ENCODE measurements at places on chromosomes 12 and 14.

DNA sequence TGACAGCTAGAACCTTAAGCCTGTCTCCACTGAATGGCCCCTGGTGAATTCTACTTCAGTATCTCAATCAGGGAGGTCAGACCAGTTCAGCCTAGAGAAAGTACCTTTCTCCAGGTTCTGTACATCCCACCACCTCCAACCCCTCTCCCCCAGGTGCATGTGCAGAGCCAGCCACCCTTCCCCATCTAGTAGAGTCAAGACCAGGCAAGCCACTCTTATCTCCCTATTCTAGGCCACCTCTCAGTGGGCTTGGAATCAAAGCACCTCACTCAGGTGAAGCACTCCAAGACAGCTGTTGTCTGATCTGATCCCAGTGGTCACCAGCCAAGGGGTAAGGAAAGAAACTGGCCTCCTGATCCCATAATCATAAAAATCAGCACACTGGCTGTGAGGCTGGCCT, 340.9 kb downstream of the BCL11B start:
- no peak for DNase-seq

- no peak for DNase-seq
Observed at GRCh38 chr12:105342464-105342863, 12.0 kb downstream of the C12orf75 start.

- DNase-seq, result no peak
Observed at GRCh38 chr14:59239022-59239421, 50.6 kb downstream of the DAAM1 start.

- no peak for DNase-seq
Observed at GRCh38 chr12:18581232-18581962, 156.4 kb downstream of the PLCZ1 start.

DNA sequence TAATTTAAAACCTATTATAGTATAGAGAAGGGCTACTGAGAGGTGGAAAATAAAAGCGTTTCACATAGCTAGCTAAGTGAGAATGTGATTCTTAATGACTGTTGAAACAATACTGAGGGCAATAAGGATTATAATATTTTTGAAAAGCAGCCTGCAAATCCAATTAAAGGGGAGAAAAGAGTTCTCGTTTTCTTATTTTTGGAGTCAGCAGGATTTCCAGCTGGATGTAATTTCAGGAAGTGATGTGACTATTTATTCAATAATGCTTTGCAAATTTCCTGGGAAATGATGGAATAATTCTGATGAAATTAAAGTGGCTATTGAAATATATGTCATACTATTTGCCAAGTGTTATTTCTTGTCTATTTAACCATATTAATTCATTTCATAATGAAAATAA, 279.1 kb downstream of the AEBP2 start:
- DNase-seq, result no peak

GRCh38 chr12:62862259-62862881, 72.6 kb downstream of the PPM1H start:
- DNase-seq, result no peak

DNA sequence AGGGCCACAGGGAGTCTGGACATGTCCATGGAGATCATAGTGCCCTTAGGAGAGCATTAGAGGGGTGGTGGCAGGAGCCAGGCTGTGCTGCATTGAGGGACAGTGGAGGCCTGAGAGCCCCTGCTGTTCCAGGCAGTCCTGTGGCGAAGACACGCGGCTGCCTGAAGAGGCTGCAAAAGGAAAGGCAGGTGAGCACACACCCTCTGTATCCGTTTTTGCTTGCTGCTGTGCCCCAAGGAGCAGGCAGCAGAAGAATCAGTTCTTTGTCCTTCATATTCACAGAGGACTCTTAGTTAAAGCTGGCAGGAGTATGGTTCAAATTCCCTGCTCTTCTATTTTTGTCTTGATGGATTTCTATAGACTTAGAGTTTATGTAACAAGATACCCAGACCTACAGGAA, 4.5 kb downstream of the SLC35E3 start:
- no peak for DNase-seq

DNA sequence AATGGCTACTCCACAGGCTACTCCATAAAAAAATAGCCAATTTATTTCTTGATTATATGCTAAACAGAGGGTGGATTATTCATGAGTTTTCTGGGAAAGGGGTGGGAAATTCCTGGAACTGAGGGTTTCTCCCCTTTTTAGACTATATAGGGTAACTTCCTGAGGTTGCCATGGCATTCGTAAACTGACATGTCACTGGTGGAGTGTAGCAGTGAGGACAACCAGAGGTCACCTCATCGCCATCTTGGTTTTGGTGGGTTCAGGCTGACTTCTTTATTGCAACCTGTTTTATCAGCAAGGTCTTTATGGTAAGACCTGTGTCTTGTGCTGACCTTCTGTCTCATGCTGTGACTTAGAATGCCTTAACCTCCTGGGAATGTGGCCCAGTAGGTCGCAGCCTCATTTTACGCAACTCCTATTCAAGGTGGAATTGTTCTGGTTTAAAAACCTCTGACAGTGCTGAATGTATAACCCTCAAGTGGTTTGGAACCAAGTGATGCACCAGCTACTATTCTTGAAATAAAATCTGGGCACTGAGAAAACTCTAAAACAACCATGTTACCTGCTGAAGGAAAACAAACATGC, 27.7 kb downstream of the C12orf56 start:
- DNase-seq, result no peak

- no peak for DNase-seq
Observed at GRCh38 chr12:8556531-8557097, 15.9 kb upstream of the CLEC4E start.

GRCh38 chr12:101761350-101761749, 22.1 kb upstream of the SYCP3 start:
- DNase-seq, result no peak

DNA sequence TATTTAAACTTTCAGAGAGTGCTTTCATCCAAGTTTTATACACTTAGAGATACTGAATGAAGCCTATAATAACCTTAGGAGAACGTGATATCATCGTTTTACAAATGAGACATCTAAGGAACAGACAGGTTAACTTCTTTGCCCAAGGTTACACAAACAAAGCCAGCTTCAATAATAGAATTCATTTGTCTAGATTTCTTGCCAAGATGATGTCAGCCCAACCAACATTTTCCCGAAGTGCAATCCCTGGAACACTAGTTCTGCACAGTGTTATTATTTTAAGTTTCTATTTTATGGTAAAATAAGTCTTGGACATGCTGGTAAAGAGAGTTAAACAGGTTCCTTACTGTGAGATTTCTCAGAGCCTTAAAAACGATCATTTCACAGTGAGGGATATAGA, 174.6 kb downstream of the SLC25A21 start:
- DNase-seq, result no peak

GRCh38 chr12:65364046-65364445, 85.6 kb downstream of the MSRB3 start:
- DNase-seq, result no peak

DNA sequence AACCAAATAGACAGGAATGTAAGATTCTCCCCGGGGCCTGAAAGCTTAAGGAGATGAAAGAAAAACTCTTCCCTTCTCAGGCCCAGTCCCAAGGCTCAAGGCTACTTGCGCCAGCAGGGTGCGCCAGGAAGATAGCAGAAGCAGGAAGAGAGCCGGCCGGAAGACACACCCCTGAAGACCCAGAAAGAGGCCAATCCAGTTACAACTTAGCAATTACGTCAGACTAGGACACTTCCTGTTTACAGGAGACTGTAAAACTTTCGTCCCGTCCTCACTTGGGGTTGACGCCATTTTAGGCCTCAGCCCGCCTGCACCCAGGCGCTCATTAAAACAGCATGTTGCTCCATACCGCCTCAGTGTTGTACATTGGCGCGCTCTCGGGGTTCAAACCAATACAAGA, 9.4 kb downstream of the COX16 start:
- DNase-seq, result no peak

DNA sequence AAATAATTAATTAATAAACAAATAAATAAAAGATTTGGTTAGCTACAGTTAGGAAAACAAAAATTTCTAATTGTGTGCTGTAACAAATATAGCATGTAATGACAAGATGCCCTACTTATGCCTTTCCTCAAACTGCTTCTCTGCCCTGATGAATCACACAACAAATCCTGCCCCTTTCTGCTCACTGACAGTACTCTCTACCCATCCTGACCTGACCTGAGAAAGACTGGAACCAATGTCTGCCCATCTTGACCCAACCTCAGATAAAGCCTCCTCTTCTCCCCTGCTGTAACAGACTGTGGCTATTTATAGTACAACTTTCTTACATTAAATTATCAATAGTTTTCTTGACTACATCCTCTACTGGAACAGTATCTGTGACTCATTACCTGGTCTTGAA, 43.7 kb downstream of the PPP1R13B start:
- DNase-seq, result no peak

DNA sequence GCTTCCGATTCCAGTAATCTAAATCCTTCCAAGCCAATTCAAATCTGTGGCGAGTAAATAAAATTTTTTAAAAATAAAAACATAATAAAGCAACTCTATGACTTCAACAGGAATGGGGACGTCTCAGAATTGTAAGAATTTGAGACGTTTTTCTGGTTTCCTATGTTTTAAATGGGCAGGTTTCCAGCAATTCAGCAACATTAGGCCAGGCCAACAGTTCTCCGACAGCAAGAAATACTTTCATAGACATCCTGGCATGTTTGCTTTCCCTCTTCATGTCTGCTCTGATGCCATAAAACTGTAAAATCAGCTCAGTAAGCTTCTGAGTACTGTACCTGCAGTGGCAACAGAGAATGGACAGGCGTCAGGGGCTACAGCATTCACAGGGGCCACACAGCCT, 35.8 kb upstream of the DICER1 start:
- no peak for DNase-seq

GRCh38 chr14:78566859-78567172, 396.6 kb downstream of the NRXN3 start:
- no peak for DNase-seq

DNA sequence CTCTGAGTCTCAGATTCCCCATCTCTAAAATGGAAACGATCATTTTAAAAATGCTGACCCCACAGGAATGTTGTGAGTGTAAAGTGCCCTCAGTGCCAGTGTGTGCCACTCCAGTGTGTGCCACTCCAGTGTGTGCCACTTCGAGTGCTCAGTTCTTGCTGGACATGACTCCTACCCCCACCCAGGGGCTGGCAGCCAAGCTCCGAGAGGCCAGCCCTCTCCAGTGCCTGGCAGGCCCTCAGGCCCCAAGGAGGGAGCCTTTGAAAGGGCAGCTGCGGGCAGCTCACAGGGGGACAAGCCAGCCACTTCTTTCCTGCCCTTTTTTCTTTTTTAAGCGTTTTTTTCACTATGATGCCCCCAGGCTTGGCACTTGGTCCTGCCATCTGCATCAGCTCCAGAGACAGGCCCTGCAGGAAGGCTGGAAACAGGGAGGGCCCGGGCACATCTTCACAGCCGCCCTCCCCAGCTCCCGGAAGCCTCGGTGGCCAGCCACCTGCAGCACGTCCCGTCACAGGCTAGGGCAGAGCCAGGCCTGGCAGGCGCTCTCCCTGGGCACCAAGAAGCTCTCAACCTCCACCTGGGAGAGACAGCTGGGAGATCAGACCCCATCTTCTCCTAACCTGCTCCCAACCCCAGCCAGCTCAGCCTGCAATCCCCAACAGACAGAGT, 29.8 kb downstream of the NCOR2 start:
- no peak for DNase-seq

DNA sequence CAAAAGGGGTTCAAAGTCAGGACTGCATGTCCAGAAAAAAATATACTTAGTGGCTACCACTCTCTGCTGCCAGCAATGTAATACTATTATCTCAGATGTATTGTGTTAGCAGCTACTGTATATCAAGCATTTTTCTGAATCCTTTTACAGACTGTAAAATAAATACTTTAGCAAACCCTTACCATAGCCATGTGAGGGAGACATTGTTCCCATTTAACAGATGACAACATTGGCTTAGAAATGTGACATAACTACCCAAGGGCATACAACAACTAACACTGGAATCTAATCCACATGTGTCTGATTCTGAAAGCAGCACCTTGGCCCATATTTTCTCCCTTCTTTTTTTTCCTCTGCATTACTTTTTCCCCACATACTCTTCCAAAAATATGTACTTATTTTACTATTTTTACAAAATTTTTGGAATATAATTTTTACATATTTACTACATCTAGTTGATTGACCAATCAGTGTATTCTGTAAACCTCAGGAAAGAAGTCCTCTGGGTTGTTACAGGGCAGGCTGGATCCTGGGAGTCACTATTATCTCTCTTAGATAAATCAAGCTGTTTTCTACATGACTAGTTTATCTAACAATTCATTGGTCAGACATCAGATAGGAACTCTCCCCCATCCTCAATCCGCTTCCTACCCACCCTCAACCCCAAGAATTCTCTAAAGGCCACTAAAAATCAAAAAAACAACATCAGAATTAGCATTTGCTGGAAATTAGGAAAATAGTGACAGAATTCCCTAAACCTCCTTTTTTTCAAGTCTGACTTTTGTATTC, 154.1 kb downstream of the BTG1 start:
- no peak for DNase-seq

- DNase-seq, result no peak
Observed at GRCh38 chr14:91464615-91465205, 45.4 kb downstream of the PPP4R3A start.

DNA sequence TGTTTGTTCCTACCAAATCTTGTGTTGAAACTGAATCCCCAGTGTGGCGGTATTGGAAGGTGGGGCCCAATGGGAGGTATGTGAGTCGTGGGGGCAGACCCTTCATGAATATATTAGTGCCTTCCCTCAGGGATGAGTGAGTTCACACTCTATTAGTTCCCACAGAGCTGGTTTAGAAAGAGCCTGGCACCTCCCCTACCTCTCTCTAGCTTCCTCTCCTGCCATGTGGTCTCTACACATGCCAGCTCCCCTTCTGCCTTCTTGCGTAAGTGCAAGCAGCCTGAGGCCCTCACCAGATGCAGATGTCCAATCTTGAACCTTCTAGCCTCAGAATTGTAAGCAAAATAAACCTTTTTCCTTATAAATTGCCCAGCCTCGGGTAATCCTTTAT, 105.8 kb downstream of the SPTSSA start:
- no peak for DNase-seq

DNA sequence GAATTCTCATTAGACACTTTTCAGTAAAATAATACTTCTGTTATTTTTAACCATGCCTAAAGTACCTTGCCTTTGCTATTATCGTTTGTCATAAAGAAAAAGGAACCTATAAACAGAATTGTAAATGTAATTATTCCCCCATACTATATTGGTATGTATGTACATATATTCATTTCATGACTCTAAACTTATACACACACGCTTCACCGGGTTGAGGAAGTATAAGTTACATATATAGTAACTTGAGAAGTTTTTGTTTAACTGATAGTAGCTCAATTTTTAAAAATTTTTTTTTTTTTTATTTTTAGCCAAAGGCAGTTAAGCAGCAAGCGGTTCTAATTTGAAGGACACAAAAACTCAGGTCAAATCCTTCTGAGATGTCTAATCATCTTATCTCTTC, 107.6 kb downstream of the PLEKHG7 start:
- DNase-seq, result no peak
